ENCODE measurements at places on chromosomes 5 and 9.

GRCh38 chr5:76470976-76471375, 67.9 kb downstream of the IQGAP2 start:
- DNase-seq = no peak

- no peak for DNase-seq
Observed at GRCh38 chr9:27499451-27499850, 24.6 kb upstream of the IFNK start.

DNA sequence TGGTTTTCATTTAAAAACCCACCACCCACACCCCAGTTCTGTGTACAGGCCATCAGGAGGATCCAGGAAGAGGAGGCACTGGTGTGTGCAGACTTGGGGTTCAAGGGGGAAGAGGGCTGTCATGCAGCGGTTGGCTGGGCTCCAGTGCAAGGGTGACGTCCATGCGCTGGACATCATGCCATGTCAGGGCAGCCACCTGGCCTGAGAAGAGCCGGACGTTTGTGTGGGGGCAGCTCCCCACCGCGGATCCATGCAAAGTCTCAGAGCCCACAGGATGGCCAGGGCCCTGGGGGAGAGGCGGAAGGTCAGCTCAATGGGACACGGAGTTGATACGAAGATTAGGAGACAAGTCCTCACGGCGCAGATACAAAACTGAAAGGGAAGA, 11.1 kb downstream of the BRD9 start:
- DNase-seq = no peak

- DNase-seq = no peak
Observed at GRCh38 chr9:92425474-92425873, 1.2 kb upstream of the OMD start.

DNA sequence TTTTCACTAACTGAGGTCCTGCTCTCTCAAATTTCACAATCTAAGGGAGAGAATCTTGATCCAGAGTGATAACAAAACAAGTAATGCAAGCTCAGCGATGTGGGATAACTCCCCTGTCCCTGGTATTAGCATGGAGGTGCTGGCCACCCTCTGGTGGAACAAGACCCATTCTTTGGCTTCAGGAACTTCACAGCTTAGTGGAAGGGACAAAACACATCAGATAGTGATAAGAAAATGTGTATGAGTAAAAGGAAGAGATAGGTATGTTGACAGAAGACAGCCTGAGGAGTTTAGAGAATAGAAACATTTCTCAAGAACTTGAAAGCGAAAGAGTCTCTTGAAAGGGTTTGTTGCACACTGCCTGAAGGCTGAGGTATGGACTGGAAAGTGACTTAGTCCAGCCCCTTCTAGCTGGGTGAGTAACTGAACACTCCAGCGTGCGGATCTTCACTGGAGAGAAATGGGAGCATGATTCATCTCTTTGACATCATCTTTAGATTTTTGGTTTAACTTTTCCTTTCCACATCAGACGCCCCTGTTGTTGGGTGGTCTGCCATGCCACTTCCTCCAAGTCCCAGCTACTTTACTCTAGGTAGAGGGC, 25.4 kb upstream of the ZSWIM6 start:
- no peak for DNase-seq

DNA sequence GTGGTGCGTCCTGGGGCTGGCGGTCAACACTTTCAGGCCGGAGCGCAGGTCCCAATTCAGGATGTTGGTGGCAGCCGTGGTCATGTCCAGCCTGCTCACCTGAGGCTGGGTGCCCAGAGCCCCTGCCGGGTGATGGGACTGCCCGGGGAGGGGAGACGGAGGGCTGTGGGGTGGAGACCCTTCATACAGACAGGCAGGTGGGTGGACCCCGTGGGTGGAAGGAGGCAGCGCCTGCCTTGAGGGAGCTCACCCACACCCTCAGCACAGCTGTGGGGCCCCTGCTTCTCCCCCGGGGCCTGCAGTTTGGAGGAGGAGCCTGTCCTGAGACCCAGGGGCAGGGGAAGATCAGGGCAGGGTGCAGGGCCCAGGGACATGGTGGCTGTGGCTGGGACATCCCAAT, 6.9 kb upstream of the PTGDS start:
- no peak for DNase-seq

GRCh38 chr5:75571547-75571946, 39.7 kb upstream of the ANKDD1B start:
- no peak for DNase-seq

DNA sequence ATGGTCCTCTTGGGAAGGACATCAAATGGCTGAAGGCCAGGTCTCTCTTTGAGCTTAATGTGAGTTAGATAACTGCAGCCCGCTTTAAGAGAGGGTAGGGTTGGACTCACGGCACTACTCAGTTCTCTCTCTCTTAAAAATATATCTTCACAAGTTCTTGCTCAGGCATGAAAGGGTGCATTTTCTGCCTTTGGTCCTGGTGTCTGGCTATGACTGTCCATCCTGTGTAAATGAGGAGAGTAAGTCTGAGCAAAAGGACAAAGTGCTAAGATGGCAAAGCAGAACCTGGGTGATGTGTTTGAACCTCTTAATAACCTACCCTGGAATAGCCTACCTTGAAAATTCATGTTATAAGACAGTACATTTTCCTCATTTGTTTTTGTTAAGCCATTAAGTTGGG, 293.4 kb downstream of the PDE4D start:
- no peak for DNase-seq

- DNase-seq = no peak
Observed at GRCh38 chr9:117400171-117400570, 14.7 kb downstream of the ASTN2 start.

DNA sequence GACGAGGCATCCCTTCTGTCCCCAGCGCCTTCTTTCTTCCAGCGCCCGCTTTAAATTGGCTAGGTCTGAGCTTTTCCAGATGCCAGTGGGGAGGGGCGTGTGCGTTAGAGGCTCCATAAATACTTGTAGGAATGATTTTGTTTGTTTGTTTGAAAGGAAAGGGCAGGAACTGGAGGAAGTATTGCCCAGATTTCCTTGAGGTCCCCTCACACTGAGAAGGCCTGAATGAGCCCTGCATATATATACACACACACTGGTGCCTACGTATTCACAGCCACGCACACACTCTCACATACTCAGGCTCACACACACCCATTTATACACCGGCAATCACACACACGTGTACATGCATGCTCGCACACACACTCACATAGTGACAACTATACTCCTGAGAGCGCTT, 1.0 kb upstream of the SLIT3 start:
- DNase-seq = no peak

GRCh38 chr5:147113967-147114366, 120.9 kb upstream of the STK32A start:
- DNase-seq = no peak

DNA sequence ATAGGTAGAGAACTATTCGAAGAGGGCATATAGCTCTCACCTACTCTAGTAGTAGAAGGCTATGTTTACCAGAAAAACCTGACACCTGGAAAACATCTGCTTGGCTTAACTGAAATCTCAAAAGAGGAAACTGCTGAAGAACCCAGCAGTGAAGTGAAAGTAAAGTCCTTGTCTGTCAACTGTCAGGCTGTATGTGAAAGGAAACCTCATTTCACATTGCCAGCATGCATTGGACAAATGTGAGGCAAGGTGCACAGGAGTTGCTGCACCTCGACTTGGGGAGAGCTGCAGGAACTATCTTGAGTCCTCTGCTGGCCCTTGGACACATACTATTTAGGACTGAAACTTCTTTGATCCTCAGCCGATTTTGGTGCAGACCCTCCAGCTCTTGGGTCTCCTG, 53.3 kb downstream of the NREP start:
- DNase-seq = no peak

- no peak for DNase-seq
Observed at GRCh38 chr5:59436364-59437148, 457.0 kb downstream of the PDE4D start.

DNA sequence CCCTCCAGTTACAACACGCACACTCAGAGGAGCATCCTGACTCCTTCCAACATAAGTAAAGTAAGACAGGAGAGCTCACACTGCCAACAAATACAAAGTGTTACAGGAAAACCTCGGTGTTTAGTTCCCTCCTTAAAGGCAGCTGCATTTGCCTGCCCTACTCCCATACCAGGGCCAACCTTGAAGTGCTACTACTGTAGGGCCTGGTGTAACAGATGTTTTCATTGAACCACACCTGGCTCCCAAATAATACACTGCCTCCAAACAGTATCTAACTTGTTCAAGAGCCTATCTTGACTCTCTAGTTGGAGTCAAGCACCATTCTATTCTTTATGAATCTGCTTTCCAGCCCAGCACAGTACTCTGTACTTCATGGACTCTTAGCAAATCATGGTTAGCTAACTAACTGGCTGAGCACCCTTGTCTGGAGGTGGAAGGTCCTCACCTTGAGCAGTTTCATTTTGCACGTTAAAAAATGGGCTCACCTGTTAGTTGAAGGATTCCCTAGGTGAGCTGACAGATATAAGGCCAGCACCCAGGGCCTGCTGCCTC, 34.6 kb downstream of the TTC39B start:
- no peak for DNase-seq

GRCh38 chr9:107674721-107675277, 185.2 kb upstream of the KLF4 start:
- peak; percentile 66 for DNase-seq

GRCh38 chr5:31587546-31587945, 51.4 kb upstream of the PDZD2 start:
- peak; percentile 78 for DNase-seq

- DNase-seq = no peak
Observed at GRCh38 chr5:139601429-139601828, 40.3 kb downstream of the UBE2D2 start.

DNA sequence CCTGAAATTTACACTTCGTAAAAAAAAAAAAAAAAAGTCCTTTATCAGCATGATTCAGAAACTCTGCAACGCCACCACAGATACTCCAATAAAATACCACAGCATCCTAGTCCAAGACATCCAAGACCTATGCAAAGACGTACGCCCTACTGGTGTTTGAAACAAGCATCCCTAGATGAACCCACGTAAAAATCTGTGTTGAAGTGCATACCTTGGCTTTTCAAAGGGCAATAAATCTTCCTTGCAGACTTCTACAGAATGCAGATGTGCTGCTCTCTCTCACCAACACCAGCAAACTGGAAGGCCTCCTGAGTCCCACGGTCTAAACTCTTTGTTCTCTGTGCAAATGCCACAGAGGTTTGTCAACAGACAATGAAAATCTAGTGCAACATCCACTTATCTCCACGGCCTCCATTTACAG, 38.8 kb downstream of the MYO10 start:
- no peak for DNase-seq

- no peak for DNase-seq
Observed at GRCh38 chr5:61280761-61281427, 51.2 kb upstream of the ZSWIM6 start.

GRCh38 chr5:164289526-164289925, 784.1 kb downstream of the MAT2B start:
- DNase-seq = no peak

DNA sequence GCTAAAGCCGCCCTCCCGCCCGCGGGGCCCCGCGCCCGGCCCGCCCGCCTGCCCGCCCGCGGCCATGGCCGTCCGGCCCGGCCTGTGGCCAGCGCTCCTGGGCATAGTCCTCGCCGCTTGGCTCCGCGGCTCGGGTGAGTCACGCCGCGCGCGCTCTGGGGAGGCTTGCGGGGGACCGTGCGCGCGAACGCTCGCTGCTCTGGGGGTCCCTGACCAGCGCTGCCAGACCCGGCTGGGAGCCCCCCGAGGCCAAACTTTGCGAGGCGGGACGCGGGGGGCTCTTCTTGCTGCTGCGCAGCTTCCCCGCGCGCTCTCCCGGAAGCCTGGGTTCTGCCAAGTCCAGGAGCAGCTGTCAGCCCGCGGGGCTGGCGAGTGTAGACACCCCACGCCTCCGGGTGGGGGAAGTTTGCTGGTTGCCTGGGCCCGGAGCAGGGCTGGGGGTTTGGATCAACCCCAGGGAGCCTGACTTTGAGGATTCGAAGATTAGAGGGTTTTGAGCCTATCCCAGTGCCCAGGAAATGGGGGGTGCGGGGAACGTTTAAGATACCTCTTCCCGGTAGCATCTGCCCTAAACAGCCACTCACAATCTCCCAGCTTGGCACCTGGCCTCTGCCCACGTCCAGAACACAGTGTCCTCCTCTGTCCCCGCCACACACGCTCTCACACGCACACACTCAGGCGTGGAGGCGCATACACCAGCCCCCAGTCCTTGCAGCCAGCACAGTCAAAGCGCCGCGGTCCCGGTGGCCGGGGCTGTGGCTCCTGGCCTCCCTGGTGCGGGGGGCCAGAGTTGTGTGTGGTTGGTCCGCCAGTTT, 535 bp downstream of the UNC5A start:
- DNase-seq = no peak

DNA sequence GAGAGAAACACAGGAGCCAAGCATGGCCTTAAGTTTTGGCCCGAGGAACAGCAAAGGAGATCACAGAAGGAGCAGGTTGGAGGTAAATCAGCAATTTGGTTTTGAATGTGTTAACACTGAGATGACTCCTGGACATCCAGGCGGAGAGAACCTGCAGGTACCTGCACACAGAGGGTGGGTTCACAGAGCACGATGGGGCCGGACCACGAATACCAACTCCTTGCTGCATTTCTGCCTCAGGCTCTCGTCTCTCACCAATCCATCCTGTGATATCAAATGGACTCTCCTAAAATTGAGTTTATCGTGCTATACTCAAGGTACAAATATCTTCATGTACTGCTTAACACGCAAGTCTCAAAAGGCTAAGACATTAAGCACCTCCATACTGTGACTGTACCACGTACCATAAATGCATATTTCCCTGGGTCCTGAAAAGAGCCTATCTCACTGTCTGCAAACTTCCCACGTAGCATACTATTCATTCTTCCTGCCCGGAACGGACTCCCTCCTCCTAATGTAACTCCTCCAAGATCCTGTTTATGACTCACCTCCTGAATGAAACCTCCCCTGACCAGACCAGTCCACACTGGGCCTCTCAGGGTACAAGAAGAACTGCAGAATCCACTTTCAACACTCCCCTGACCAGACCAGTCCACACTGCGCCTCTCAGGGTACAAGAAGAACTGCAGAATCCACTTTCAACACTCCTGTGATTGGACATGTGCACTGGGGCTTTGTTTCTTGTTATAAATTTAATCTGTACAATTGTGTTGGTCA, 380.8 kb upstream of the RFX3 start:
- no peak for DNase-seq

DNA sequence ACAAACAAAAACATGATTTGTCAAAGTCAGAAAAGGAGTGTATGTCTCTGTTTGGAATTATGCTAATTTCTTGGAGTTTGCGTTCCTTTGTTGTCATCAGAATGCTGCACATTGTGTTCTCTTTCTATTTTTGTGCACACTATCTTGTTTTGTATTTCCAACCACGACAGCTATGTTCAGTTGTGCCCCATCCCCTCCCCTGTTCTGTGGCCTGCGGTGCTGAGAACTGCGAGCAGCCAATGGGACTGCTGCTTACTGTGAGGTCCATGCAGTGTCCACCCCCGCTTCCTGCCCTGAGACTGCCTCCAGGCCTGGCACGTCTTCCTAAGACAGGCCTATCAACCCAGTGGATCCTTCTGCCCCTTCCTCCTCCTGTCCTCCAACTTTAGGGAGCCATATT, 76.8 kb downstream of the PALM2AKAP2 start:
- peak; percentile 35 for DNase-seq

- no peak for DNase-seq
Observed at GRCh38 chr5:138694146-138694545, 59.1 kb upstream of the CTNNA1 start.

GRCh38 chr9:16828340-16829281, 41.9 kb downstream of the BNC2 start:
- peak; percentile 50 for DNase-seq

Data from H9 (cell line).